ENCODE measurements at places on chromosomes 16 and 17. TPM values are rescaled to one million over a fixed set of nuclear protein-coding genes. Genes with fewer than 3 reads are reported as not detected.

The NRN1L gene
- not detected for total RNA-seq

The CTRL gene
- 0.18 TPM for total RNA-seq

The TBC1D3E gene
- total RNA-seq: not detected

The ITGAX gene
- total RNA-seq: not detected

The PIMREG gene
- total RNA-seq: 15.2 TPM

The LITAFD gene
- total RNA-seq: not detected

The CCDC200 gene
- not detected for total RNA-seq

The OR1A1 gene
- not detected for total RNA-seq

The HIGD1B gene
- total RNA-seq: not detected

The ZG16 gene
- total RNA-seq: not detected

The NPIPA3 gene
- total RNA-seq: not detected

The GID4 gene
- 6.0 TPM for total RNA-seq

The SLC16A5 gene
- 4.4 TPM for total RNA-seq

The DPH1 gene
- total RNA-seq: 23.6 TPM

The ABCC6 gene
- not detected for total RNA-seq

The IL17C gene
- total RNA-seq: not detected

The QRICH2 gene
- 1.4 TPM for total RNA-seq

The SBK1 gene
- total RNA-seq: not detected

The SERPINF2 gene
- 0.65 TPM for total RNA-seq

The BORCS6 gene
- 4.2 TPM for total RNA-seq

The SCARF1 gene
- 0.54 TPM for total RNA-seq

The MRPL38 gene
- 15.7 TPM for total RNA-seq

The GP1BA gene
- not detected for total RNA-seq

The TBC1D3C gene
- total RNA-seq: 0.54 TPM

The SCN4A gene
- under 0.01 TPM for total RNA-seq

The SLC5A11 gene
- not detected for total RNA-seq

The KRTAP4-6 gene
- not detected for total RNA-seq

The SMIM5 gene
- not detected for total RNA-seq
